ENCODE measurements at places on chromosomes 6 and 20. TPM values are rescaled to one million over a fixed set of nuclear protein-coding genes. Genes with fewer than 3 reads are reported as not detected.

GRCh38 chr6:122624853-122625252 is 14.6 kb downstream of the PKIB start:
- DNase-seq: no peak

DNA sequence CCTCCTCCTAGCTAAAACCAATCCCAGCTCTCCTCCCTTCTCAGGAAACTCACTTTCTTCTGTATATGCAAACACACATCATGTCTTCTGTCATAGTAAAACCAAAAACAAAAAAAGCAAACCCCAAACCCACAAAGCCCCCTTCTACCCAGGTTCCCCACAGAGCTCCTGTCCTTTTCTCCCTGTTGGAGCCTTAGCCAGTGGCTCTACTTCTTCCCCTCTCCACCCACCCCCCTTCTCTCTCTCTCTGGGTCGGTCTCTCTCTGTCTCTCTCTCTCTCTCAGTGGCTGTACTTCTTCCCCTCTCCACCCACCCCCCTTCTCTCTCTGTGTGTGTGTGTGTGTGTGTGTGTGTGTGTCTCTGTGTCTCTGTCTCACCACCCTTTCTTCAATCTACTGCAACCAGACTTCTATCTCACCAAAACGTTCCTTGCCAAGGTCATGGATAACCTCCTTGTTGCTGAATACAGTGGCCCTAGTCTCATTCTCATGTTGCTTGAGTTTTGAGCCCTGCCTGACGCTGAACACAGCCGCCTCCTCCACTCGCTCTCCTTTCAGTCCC is 8.7 kb upstream of the OSER1 start:
- no peak for DNase-seq

FERMT1 gene
- 3.3 TPM for polyA plus RNA-seq

DNA sequence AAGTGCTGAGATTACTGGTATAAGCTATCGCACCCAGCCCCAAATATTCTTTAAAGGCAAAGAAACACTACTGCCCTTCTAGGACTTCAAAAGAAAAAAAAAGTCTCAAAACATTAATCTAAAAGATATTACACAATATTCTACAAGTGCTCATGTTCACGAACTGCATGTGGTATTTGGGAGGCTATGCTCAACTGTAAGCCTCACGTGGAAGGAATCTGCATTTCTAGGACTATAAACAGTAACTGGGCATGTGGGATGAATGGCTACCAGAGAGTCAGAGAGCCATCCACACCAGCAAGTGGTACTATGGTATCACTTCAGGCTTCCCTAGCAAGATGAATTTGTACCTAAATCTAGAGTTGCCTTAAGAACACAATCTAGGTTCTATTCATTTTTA is 50.0 kb downstream of the FKBP5 start:
- DNase-seq: no peak

GRCh38 chr20:47713163-47713562 is 72.1 kb downstream of the SULF2 start:
- no peak for DNase-seq

GRCh38 chr20:5887386-5887785 is 62.9 kb downstream of the TRMT6 start:
- DNase-seq: no peak

DNA sequence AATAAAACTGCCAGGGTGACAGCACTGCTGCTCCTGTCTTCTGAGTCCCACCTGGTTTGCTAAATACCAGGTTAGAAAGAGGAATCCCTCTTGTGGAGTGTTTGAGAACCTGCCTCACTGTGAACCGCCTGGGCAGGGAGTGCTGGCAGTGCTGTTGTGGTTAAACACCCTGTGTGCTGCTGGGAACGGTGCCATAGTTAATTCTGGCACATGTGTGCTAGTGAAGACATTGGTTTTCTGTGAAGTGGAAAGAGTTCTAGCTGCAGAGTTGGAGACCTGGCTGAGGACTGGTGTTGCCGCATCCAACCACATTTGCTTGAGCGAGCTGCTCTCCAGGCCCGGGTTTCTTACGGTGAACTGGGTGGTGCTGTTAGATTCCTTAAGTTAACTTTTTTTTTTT is 72.7 kb downstream of the IGF2R start:
- peak; percentile 74 for DNase-seq

DNA sequence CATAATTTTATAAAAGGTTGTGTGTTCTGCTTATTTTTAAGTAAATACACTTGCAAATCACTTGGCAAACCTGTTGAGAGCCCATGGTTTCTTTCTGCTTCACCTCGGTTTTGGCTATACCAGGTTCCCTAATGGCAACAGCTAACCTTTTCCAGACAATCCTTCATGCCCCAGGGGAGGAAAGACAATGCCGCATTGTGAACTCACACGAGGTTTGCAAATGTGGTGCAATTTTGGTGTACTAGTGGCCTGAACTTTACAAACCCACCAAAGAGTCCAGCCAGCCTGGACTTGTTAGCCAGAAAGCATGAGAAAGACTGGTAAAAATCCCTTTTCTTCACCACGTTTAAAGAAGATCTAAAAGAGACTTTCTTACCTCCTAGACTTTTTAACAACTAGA is 84.8 kb upstream of the SOX4 start:
- DNase-seq: no peak

DNA sequence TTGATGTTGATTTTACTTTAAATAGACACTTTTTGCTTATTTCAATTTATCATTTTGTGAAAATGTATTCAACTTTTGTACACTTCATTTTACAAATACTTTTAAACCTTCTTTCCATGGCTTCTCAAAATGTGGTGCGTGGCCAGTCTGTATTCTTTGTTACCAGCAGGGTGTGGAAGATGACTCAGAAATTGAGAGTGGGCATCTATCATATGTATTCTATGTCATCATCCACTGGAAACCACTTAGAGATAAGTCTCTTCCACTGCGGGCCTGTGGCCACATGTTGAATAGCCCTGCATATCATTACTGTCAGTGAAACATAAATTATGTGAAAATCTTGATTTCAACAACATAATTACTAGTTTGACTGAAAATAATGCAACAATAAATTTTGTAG is 52.6 kb upstream of the MC3R start:
- no peak for DNase-seq

GRCh38 chr20:40956542-40957264 is 71.9 kb upstream of the TOP1 start:
- no peak for DNase-seq

- peak; percentile 45 for DNase-seq
Measured at GRCh38 chr6:37010402-37010892, 5.0 kb downstream of the FGD2 start.

GRCh38 chr20:53899351-53900167 is 170.8 kb downstream of the BCAS1 start:
- DNase-seq: no peak

Data from left lung (tissue), 14 donors.